ENCODE measurements at places on chromosomes 2 and 18.
A peak's percentile ranks its signal among the peaks of the same experiment; 100 is the strongest.

- DNase-seq: no peak
Observed at GRCh38 chr2:217623281-217623912, 379.4 kb downstream of the TNS1 start.

DNA sequence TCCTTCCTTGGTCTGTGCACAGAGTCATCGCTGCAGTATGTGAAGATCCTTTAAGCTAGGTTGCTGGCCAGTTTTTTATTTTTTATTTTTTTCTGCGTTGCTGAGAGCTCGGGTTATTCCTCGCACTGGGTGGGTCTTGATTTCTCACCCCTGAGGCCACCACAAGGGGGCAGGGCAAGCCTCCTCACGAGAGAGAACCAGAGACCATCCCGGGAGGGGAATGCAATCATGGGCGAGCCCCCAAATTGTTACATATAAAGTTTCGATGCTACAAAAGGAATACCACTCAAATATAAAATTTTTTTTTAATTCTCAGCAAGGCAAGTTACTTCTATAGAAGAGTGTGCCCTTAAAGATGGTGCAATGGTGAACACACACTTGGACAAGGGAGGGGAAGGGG lies 24.9 kb downstream of the HTR2B start:
- no peak for DNase-seq

- DNase-seq: no peak
Observed at GRCh38 chr2:101806701-101807100, 109.2 kb downstream of the MAP4K4 start.

GRCh38 chr2:226548732-226549131 lies 250.9 kb downstream of the IRS1 start:
- no peak for DNase-seq

DNA sequence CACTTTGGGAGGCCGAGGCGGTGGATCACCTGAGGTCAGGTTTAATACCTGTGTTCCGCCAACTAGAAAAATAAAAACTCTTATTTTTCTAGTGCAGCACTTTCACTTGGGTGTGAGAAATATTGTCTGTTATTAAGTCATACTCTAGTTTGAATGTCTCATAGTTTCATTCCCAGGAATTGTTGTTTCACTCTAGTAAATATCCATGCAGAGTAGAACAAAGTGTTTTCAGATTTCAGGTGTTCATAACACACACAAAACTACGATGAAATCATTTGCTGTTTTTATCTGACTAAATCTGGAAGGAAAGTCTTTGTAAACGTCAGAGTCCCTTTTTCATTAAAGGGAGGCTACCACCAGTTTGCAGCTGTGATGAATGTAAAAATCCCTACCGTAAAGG lies 4.0 kb downstream of the FAM117B start:
- no peak for DNase-seq

DNA sequence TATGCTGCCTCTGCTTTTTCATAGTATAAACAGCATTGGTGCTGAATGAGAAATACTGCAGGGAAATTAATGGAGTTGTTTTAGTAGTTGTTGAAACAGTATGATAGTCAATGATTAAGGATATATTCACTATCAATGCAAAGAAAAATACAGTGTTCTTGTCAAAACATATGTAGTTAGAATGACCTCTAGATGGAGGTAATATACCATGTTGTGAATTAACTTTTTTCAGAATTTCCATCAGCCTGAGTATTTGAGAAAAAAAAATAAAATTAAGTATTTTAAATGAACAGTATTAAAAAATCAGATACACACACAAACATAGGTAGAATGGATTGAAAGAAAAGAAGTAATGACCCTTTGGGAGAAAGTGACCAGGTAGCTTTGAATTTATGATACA lies 59.5 kb downstream of the RMDN2 start:
- no peak for DNase-seq

GRCh38 chr2:188042412-188042811 lies 249.3 kb upstream of the GULP1 start:
- no peak for DNase-seq

- DNase-seq: no peak
Observed at GRCh38 chr2:110993557-110994231, 127.0 kb upstream of the BCL2L11 start.

DNA sequence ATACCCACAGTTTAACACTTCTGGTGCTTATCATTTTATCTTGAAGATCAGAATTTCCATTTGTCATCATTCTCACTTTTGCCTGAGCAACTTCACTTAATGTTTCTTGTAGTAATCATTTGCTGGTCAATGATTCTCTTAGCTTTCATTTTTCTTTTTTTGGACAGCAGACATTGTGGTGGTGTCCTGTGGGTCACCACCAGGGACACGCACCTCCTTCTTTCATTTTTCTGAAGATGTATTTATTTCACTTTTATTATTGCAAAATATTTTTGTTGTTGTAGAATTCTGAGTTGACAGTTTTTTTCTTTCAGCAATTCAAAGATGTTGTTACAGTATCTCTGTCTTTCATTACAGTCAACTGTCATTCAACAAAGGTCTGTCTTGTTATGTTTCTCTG lies 84.3 kb downstream of the FAM168B start:
- DNase-seq: no peak

- DNase-seq: no peak
Observed at GRCh38 chr18:24270358-24270936, 127.2 kb downstream of the OSBPL1A start.

DNA sequence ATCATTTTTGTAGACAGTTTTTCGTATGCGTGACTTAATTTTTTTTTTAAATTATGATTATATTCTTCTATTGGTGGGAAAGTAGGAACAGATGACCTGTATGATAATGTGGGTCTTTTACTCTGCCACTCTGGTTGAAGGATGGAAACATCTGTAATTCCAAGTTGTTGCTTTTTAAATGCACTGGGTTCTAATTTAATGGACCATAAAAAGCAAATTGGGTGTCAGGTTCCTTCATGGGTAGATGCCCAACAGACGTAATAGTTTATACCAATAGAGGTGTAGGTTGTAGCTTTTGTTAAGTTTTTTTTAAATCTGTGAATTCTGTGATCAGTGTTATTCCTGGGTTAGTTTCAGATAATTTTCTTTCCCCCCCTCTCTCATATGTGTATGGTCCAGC lies 117.6 kb downstream of the MAP4K4 start:
- no peak for DNase-seq

DNA sequence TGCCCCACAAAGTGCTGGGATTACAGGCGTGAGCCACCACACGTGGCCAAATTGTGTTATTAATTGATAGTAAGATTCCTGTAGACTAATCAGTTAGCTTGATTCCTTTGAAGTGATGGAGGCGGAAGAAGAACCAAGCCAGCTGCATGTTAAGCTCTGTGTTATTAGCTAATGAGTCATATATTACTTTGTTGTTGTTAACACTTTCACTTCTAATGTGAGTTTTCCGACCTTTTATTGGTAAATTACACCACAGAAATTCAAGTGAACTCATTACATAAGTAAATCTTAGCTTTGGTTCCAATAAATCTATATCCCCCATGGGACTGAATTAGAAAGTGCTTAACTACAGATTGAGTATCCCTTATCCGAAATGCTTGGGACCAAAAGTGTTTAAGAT lies 20.3 kb downstream of the CHMP1B start:
- DNase-seq: no peak

- peak; percentile 50 for DNase-seq
Observed at GRCh38 chr2:66433945-66434678, 813 bp upstream of the MEIS1 start.

DNA sequence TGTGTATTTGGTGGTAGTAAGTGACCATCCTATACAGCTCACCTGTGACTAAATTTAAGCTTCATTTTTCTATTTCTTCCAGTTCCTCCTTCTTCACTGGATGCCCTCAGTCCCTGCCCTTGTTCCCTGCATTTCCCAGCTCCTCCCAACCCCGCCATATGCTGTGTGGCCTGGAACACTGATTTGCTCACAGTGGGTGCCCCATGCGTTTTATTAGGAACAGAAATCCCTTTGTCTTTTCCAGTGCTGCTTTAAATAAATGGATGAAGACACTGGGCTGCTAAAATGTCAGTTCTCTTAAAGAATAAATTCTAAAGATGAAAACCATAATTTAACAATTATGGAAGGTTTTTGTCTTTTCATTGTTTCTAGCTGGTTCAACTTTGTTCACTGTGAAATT lies 477.3 kb downstream of the DCDC2C start:
- DNase-seq: no peak

DNA sequence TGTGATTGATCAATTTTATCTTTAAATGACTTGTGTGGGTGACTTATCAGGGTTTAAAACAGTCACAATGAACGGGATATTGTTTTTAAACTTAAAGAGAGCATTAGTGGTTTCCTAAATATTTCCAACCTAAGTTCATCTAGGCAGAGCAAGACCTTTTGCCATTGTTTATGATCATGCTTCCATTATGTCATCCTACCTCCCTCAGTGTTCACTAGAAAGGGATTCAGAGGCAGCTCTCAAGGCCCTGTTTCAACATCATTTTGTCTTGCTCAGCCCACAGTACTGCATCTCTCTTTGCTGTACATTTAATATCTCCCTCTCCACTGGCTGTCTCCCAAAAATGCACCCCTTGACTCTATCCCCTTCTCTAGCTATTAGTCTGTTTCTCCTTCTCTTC lies 21.5 kb upstream of the PELI1 start:
- DNase-seq: no peak

DNA sequence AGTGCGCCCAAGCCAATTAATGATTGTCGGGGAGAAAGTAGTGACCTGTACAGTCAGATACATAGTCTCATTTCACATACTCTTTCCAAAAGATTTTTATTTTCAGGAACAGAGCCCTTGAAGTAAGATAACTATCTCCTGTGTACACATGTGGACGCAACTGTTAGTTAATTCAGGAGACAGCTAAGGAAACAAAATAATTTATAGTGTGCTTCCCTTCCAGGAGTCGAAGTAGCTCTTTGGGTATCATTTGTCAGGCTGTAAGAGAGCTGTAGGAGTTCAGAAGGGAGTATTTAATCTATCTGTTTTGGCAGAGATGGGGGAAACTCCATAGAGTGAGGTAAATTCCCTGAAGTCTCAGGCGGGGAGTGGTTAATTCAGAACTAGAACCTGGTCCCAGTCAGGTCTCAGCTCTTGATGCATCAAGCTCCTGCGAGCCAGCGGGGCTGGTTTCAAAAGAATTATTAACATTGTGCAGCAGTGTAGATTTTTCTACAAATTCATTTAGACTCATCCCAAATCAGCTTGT lies 63.0 kb downstream of the MAPK4 start:
- no peak for DNase-seq

- no peak for DNase-seq
Observed at GRCh38 chr2:102238039-102238756, 51.4 kb downstream of the IL1RL2 start.

GRCh38 chr2:168539945-168540344 lies 83.9 kb downstream of the CERS6 start:
- DNase-seq: no peak

- DNase-seq: no peak
Observed at GRCh38 chr2:53075760-53076159, 691.8 kb upstream of the CHAC2 start.

GRCh38 chr2:182906454-182906853 lies 40.0 kb upstream of the FRZB start:
- no peak for DNase-seq

GRCh38 chr2:176780348-176780747 lies 432.2 kb upstream of the HNRNPA3 start:
- DNase-seq: no peak

GRCh38 chr2:167293172-167293781 lies 405.0 kb downstream of the XIRP2 start:
- DNase-seq: peak; percentile 19

DNA sequence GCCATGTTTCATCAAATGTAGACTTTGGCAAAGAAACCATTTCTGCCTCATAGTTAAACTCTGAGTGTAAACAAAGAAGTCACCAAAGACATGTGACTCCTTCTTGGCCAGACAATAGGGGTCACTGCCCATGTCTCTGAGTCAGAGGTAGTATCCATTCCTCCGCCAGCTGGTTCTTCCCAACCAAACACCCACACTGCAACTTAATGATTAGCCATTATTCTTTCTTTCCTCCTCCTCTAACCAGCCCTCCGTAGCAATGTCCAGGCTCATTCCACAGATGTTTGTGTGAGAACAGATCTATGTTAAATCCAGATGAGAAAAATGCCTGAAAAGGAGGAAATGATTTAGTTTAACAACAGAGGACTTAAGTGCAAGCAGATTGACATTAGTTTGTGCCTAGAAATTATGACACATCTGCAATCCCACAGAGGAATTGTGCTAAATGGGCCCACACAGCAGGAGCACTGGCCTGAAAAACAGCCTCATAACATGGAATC lies 127.9 kb upstream of the SH3BP4 start:
- no peak for DNase-seq
